ENCODE measurements at places on chromosomes 16 and 17.
A peak's percentile ranks its signal among the peaks of the same experiment; 100 is the strongest.

GRCh38 chr16:1057252-1057932 is 15.2 kb upstream of the SSTR5 start:
- no peak for DNase-seq

DNA sequence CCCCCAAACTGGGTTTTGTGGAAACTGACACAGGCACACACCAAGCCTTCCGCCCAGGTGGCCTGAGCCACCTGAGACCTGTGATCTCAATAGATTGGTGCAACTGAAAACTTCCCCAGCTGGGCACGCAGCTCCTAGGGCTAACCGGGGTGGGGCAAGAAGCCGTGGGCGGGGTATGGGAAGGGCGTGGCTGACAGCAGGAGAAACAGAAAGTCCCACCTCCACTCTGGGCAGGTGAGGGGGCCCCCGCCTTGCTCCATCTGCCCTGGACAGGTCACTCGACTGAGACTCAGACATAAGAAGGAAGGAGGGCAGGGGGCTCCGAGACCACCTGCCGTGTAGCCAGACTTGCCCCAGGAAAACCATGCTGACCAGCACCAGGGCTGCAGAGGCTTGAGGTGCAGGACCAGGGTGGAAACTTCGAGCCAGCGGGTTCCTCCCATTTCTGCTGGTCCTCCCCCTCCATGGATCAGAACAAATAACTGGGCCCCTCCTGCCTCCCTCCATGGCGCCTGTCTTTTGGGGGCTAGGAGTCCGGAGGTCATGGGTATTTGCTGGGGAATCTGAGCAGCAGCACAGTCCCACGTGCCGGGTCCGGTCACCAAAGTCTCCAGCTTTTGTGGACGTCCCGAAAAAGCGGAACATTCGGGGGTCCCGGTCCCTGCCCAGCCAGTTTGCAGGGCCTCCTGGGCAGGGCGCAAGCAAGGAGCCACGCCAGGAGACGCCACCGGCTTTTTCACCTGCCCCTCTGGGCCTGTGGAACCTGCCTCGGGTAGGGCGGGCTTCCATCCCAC is 1.3 kb downstream of the TIMP2 start:
- peak; percentile 15 for DNase-seq

DNA sequence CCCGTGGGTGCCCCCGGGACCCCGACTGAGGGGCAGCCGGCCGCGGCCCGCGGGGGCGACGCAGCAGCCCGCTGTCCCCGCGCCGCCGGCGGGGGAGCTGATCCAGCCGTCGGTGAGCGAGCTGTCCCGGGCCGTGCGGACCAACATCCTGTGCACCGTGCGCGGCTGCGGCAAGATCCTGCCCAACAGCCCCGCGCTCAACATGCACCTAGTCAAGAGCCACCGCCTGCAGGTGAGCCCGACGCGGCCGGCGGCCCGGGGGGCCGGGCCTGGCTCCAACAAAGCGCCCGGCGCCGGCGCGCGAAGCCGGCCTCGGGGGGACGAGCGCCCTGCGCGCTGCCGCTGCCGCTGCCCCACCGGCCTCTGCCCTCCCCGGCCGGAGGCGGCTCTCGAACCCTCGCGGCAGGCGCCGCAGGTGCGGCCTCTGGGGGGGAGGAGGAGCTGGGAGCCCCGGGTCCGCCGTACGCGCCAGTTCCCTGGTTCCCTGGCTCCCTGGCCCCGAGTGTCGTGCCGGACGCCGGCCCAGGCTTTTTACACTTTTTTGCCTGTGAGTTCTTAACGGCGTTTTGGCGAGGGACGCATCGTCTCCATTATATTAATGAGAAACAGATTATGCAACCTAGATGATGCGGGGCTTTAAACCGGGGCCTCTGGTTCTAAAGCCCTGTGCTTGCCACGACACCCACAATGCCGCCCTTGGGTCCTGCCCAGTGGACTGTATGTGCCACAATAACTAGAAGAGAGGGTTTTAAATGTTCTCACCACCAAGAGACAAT is 521 bp downstream of the ATMIN start:
- peak; percentile 10 for DNase-seq

- no peak for DNase-seq
These were observed 27.3 kb downstream of the SLFN11 start for GRCh38 chr17:35345926-35346771.

- no peak for DNase-seq
These were observed 7.1 kb downstream of the NUDT16L1 start for GRCh38 chr16:4700380-4700996.

GRCh38 chr16:68784226-68784625 is 47.1 kb downstream of the CDH1 start:
- no peak for DNase-seq

- peak; percentile 8 for DNase-seq
These were observed 6.9 kb upstream of the ABCA10 start for GRCh38 chr17:69235338-69236058.

GRCh38 chr17:37177254-37177870 is 198.4 kb upstream of the C17orf78 start:
- DNase-seq: no peak
